Stimulated activated CD8-positive, alpha-beta memory T cell treated with anti-CD3 and anti-CD28 coated beads, Interleukin-4, amount 100 ng/mL, for 1 hour (primary cell): ENCODE measurements at places on chromosomes 2 and 18.

DNA sequence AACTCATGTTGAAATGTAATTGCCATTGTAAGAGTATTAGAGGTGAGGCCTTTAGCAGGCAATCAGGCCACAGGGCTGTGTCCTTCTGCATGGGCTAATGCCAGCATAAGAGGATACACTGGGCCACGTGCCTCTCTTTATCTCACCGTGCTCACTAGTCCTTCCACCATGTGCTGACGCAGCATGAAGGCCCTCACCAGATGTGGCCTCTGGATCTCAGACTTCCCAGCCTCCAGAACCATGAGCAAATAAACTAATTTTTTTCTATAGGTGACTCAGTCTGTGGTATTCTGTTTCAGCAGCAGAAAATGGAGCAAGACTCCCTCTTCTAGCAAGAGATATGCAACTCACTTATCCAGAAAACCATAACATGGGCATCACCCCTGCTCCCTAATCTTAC lies 149.7 kb upstream of the ZNF236 start:
- DNase-seq, result no peak

DNA sequence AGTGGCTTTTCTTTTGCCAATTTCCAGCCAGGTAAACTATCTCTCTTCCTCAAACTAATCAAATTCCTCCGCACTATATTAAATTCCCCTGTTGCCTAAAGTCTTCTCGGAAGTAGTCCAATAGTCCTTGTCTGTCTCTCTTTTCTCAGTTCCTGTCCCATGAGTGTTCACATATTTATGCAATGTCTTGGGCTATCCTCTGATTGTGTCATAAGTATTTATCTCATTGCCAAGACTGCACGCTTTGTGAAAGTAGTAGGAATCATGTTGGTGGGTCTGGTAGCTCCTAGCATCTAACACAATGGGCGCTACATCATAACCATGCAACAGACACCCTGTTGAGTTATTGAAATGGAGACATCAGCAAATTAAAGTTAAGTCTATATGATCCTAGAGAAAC lies 59.9 kb upstream of the POU3F3 start:
- DNase-seq, result no peak

- no peak for DNase-seq
Observed at GRCh38 chr2:118091631-118092030, 3.4 kb downstream of the INSIG2 start.

DNA sequence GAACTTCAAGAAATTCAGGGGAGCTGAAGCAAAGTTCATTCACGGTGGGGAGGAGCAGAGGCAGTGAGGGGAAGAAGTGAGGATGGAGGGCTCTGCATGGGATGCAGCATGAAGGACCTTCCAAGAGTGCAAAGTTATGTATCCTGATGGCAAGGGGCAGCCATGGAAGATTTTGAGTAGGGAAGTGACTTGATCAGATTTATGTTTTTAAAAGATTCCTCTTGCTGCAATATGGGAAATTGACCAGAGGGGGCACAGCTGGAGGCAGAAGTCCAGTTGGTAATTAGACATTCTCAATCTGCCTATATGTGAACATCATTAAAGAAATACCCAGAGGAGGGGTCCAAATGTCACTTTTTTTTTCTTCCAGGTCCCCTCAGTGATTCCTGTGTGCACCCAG lies 21.5 kb upstream of the ANXA4 start:
- no peak for DNase-seq

GRCh38 chr18:12745095-12745795 lies 42.4 kb downstream of the PSMG2 start:
- no peak for DNase-seq

DNA sequence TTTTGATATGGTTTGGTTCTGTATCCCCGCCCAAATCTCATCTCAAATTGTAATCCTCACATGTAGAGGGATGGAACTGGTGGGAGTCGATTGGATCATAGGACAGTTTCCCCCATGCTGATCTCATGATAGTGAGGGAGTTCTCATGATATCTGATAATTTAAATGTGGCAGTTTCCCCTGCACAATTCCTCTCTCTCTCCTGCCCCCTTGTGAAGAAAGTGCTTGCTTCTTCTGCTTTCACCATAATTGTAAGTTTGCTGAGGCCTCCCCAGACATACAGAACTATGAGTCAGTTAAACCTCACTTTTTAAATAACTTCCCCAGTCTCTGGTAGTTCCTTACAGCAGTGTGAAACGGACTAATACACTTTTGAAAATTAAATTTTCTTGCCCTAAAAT lies 12.3 kb upstream of the KCNJ3 start:
- DNase-seq, result no peak

DNA sequence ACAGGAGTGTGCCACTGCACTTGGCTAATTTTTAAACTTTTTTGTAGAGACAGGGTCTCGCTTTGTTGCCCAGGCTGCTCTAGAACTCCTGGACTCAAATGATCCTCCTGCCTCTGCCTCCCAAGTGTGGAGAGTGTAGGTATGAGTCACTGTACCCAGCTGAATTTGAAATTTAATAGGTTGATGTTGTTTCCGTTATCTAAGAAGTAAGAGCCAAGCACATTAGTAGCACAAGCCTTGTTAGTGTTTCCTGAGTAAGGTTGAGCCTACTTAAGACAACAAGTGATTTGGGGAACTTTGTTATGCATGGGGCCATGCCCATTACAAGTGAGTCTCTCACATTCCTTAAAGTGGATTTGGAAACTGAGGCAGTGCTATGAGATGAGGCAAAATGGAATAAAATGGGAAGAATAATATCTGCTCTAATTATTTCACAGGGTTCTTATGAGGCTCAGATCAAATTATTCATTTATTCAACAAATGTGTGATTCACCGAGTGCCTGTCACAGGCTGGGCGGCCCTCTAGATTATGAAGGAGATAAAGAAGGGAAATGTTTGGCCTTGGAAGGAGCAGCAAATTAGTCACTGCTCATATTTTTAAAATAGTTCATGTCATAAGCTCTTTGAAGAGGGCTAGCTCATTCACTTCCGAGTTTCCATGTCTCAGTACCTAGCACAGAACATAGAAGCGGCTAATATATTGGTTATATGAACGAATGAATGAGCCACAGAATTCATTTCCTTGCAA lies 217.2 kb downstream of the LDLRAD4 start:
- no peak for DNase-seq

- DNase-seq, result no peak
Observed at GRCh38 chr2:197450465-197450864, 2.9 kb upstream of the COQ10B start.

DNA sequence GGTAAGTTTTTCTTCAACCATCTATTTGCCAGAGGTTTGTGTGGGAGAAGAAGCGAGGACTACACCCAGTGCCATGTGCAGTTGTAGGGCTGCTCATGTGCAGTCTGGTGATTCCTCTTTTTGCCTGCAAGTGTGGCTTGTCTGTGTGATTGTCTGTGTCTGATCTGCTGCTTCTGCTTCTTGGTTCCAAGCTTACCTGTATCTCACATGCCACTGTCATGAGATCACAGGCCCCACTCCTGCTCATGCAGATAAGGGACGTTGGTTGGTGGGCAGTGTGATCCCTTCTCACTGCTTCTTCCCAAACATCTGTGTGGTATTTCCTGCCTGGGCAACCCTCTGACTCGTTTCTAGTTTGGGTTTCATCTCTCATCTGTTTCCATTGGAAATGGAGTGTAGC lies 27.1 kb downstream of the RRM2 start:
- DNase-seq, result no peak

GRCh38 chr2:237482485-237482884 lies 4.6 kb upstream of the MLPH start:
- no peak for DNase-seq

DNA sequence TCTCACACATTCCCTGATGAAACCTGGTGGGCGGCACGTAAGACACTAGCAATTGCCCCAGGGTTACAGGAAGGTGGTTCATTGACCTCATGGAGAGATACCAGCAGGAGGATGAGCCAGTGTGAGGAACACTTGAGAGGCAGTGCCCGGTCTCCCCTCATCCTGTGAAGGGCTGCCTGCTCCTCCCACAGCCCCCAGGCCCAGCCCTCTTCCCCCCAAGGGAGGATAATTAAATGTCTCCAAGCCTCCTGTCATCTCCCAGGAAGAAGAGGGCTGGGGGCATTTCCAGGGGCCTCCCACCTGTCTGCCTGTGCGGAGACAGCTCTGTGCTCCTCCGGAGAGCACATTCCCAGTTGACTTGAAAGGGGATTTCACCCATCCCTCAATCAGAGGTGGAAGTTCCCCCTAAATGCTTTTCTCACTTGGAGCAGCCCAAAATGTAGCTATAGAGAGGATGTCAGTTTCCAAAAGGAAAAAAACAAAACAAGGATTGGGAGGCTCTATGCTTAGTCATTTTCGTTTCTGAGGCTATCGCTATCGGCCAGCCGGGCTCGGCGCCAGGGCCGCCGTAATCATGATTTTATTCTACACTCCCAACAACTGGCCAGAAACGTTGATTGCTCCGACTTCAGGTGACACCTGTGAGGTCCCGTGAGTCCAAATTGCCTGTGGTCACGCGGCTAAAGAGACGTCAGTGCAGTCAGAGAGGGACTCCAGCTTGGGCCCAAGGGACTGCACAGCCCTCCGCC lies 7.1 kb downstream of the KCNF1 start:
- DNase-seq, result no peak

GRCh38 chr18:37393221-37393827 lies 172.3 kb downstream of the CELF4 start:
- no peak for DNase-seq

GRCh38 chr2:169709331-169709730 lies 15.1 kb downstream of the PHOSPHO2 start:
- DNase-seq, result no peak

GRCh38 chr2:229768235-229768634 lies 53.9 kb upstream of the DNER start:
- no peak for DNase-seq

DNA sequence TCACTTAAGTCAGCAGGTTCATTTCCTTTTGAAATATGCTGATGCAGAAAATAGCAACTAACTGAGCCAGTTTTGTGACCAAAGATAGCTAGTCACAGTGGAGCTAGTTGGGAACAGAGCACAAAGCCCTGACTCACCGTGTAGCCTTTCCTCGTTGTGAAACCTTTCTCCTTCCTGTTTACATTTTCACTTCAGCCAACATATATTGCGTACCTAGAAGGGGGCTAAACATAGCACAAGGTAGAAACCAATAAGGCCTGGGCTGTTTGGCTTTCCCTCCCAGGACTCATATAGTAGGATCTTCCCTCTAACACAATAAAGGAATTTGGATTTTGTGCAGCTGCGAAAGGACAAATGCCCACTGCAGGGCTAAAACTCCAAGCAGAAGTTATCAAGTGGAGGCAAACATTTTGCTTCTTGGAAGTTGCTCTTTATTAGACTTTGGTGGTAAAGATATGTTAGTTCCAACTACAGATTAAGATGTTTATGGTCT lies 24.5 kb upstream of the LPIN2 start:
- DNase-seq, result no peak

- DNase-seq, result no peak
Observed at GRCh38 chr2:60849187-60849586, 32.2 kb upstream of the REL start.

GRCh38 chr2:133986881-133987795 lies 266.7 kb upstream of the MGAT5 start:
- DNase-seq, result no peak

GRCh38 chr18:12658426-12659138 lies 675 bp upstream of the SPIRE1 start:
- DNase-seq, result no peak

DNA sequence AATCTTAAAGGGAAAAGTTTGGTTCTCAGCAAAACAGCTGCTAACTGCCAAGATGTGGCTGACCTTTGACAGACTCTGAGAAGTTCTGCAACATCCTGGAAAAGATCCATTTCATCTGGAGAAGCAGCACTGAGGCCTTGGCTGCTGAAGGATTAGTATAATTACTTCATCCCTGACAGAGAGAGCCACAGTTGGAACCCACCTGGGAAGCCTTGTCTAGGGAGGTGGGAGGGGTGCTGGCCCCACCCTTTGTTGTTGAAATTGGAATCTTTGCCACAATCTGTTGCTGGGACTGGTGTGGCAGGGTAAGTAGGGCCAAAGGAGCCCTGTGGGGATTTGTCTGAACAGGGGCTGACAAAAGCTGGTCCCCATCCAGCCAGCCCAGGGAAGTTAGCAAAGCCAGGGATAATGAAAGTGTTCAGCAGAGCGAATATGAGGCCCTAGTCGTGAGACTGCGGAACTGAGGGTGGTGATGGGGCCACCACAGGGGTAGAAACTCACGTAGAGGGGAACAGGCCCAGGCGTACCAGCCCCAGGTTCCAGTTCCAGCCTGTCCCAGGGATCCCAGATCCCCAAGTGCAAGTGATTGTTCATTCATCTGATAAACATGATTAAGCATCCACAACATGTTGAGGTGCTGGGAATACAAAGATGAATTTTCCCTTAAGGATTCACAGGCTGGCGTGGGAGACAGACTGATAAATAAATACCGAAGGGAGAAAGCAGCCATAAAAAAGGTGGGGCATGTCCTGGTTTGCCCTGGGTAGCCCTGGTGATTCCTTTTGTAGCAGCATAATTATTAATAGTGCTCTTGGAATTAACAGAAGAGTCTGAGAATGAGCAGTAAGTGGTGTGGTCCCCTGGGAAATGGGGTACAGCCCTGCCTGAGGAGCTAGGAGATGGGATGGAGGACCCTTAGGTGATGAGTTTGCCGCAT lies 60.0 kb downstream of the MYO1B start:
- no peak for DNase-seq

DNA sequence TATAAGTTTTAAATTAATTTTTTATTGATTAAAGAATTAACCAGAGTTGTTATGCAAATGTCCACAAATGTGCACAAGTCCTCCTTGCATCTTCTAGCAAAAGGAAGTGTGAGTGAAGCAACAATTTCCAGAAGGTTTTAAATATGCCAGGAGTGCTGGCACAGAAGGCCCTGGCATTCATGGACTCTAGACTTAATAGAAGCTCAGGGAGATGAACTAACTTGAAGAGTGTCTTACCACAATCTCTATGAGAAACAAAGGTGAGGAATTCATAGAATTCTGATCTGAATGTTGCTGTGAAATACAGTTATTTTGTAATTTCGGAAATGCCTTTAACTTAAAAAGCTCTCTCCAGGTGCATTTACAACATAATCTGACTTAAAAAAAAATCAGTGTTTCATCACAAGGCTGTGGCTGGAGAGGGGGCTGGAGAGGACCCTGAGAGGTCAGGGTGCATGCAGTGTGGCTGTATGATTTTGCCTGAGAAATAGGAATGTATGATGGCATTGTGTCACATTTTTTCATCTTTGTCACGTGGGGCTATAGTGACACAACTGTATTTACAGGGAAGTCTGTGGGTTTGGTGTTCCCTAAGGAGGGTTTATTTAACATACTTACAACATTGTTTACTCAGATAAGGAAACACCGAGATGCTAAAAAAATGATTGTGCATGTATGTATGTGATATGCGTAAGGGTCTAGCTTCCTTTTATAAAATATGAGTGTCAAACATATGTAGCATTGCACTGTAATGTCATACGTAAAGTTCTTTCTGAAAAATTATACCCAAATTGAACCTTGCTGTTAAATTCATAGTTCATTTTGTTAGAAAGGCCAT lies 66.2 kb downstream of the MAP4K4 start:
- DNase-seq, result no peak

GRCh38 chr2:45585267-45585861 lies 25.7 kb downstream of the SRBD1 start:
- DNase-seq, result no peak

- DNase-seq, result no peak
Observed at GRCh38 chr2:96687711-96688640, 45.4 kb downstream of the FER1L5 start.

GRCh38 chr2:239862613-239863012 lies 162.5 kb downstream of the NDUFA10 start:
- no peak for DNase-seq
